Glomerular endothelial cell (primary cell): ENCODE measurements at places on chromosomes 4 and X.
A peak's percentile ranks its signal among the peaks of the same experiment; 100 is the strongest.

- DNase-seq = no peak
Observed at GRCh38 chrX:101078716-101079598, at the start of gene TMEM35A. TSS of gene TMEM35A (plus strand) at chrX:101078879. CDS start at chrX:101079003, 124 bp downstream.

DNA sequence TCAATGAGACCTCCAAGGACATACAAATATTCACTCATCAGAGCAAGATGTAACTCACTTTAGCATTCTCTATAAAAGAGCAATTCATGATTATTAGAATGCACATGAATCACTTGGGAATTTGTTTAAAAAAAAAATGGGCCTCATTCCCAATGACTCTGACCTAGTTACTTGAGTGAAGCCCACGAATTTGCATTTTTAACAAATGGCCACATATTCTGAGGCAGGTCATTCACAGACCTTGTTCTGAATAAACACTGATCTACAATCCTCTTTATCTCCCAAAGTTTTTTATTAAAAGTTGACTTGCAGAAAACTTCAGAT lies 255.1 kb upstream of the VEGFC start:
- no peak for DNase-seq

DNA sequence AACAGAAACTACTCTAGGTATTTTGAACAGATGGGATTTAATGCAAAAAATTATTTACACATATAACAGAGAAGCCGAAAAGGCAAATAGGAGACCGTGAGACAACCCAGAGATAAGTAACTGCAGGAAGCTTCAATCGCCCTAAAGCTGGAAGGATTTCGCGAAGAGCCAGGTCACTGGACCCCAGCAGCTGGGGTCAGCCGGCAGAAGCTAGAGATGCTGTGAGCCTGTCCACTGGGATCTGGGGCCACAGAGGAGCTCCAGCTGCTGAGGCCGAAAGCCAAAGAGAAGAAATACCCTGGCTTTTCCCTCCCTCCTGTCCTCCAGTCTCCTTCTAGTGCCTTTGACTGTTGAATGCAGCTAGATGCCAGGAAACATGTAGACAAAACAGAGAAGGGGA lies 192.8 kb upstream of the BCOR start:
- DNase-seq = no peak

DNA sequence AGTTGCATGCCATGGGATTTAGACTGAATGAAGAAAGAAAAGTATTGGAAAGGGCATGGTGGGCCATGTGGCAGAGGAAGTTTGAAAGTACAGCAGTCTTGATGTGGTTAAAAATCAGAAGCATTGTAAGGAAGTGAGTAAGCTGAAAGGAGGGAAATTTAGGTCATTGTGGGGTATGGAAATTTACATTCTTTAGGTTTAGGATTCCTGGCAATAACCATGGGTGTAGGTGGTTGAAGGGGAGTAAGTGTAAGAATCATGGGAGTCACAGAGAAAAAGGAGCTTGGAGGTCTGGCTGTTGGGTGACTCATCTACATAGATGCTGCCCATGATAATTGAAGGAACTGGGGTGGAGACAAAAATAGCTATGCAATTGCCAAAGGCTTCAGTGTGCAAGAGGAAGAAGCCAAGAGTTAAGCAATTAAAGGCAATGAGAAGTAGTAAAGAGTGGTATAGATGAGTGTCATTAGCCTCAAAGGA lies 243.8 kb upstream of the LDB2 start:
- peak; percentile 41 for DNase-seq

DNA sequence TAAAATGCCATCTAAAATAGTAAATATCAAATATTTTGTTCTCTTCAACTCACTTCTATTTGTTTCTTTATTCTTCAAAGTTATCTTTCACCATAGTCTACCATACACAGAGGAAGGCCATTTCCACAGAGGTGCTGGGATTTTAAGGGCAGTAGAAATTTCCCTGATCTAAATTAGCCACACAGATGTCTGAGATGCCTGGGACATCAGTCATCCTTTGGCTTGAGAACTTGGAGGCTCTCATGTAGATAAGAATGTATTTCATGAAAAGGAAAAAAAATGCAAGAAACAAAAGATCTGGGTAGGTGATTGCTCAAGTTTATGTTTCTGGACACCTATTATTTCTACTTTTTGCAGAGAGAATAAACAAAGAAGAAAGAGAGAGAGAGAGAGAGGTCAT lies 1008.2 kb downstream of the NLGN4X start:
- no peak for DNase-seq

DNA sequence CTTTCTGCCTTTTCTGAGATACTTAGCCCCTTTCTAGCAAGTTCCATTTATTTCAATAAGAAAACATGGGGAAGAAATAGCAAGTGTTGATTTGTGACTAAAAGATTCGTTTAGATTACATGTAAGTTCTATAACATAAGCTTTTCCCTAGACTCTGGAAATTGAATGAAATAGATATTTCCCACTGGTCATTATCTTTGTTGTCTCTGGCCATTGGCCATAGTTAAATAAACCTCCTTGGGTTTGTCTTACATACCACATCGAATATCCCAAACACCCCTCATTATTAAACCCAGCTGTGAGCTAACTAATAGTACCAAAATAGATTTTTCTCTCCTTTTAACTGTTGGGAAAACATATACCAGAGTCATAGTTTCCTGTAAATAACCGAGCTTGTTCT lies 534.8 kb downstream of the IQCM start:
- no peak for DNase-seq
